ENCODE measurements at places on chromosomes 12 and 14. TPM values are rescaled to one million over a fixed set of nuclear protein-coding genes. Genes with fewer than 3 reads are reported as not detected.
A peak's percentile ranks its signal among the peaks of the same experiment; 100 is the strongest.

- H3K4me3 ChIP-seq, result no peak overlapping the region
- 0 out of 3 replicates have a peak, but pooled peaks cover 6% of the 10 kb centered on the region for H3K27me3 ChIP-seq
- H3K36me3 ChIP-seq, result no peaks in the 10 kb centered on the region
Measured at GRCh38 chr14:101665478-101666078, 95.9 kb upstream of the PPP2R5C start.

- no peaks in the 10 kb centered on the region for H3K27me3 ChIP-seq
- H3K27ac ChIP-seq, result no peak overlapping the region
- no peaks in the 10 kb centered on the region for H3K36me3 ChIP-seq
- H3K4me3 ChIP-seq, result no peak overlapping the region
Measured at GRCh38 chr14:48584031-48584430, 908.6 kb upstream of the MDGA2 start.

- DNase-seq, result no peak
- no peaks in the 10 kb centered on the region for H3K27me3 ChIP-seq
- H3K4me3 ChIP-seq, result no peak overlapping the region
- H3K27ac ChIP-seq, result no peak overlapping the region
- H3K4me1 ChIP-seq, result peaks cover 6% of the 10 kb centered on the region
- H3K36me3 ChIP-seq, result no peaks in the 10 kb centered on the region
Measured at GRCh38 chr12:47311010-47311409, 231.3 kb upstream of the AMIGO2 start.

DNA sequence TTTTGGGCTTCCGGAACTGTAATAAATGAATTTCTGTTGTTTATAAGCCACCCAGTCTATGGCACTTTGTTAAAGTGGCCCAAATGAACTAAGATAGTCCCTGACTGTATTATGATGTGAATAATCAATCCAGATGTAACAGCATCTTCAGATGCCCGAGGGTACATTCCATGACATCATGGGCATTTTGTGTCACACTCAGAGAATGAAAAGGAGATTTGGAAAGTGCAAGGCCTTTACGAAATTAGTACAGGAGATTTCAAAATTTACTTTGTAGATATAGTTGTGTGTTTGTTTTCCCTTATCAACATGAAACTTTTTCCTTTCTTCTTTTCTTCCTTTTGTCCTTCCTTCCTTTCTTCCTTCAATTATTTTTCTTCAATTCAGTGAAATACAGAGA is 54.2 kb upstream of the AMIGO2 start:
- no peak overlapping the region for H3K27ac ChIP-seq
- no peaks in the 10 kb centered on the region for H3K4me1 ChIP-seq
- no peaks in the 10 kb centered on the region for H3K36me3 ChIP-seq
- H3K27me3 ChIP-seq, result no peaks in the 10 kb centered on the region
- no peak overlapping the region for H3K4me3 ChIP-seq

DNA sequence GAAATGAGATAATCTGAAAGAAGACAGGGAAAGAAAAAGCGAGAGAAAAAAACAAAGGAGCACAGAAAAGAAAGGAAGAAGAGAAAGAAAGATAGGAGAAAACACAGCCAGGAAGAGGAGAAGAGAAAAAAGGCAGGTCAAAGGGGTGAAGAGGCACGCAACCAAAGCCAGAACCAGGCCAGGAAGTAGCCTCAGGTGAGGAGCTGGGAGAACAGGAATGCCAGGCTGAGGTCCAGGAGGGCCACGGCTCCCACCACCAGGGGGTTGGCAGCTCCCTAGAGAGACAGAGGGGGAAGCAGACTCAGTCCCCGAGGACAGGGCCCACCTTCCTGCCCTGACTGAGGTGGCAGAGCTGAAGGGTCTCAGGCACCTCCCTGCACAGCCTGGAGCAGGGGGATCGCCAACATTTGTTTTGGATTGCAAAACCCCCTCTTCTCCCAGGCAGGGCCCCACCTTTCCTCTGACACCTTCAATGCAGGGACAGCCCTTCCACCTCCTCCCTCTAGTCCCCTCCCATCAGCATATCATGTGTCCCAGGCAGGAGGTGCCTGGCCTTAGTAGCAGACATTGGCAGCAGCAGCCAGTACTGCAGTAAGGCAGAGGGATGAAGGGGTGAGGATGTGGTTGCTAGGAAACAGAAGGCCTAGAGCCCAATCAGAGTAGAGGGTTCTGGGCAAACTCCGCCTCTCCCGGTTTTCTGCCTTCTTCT is 2.0 kb upstream of the AP1G2 start:
- H3K27me3 ChIP-seq, result peaks cover 8% of the 10 kb centered on the region
- DNase-seq, result peak; percentile 84
- peaks cover 62% of the 10 kb centered on the region for H3K4me1 ChIP-seq
- no peak overlapping the region for H3K4me3 ChIP-seq
- peaks cover 18% of the 10 kb centered on the region for H3K36me3 ChIP-seq

- no peaks in the 10 kb centered on the region for H3K36me3 ChIP-seq
- H3K27ac ChIP-seq, result no peak overlapping the region
- H3K27me3 ChIP-seq, result 0 out of 3 replicates have a peak, but pooled peaks cover 3% of the 10 kb centered on the region
- H3K4me1 ChIP-seq, result no peaks in the 10 kb centered on the region
Measured at GRCh38 chr14:105891221-105891602, 364.8 kb downstream of the TMEM121 start.

GRCh38 chr14:73239393-73240241 is 2.3 kb downstream of the PAPLN start:
- H3K4me3 ChIP-seq, result no peak overlapping the region
- H3K27ac ChIP-seq, result no peak overlapping the region
- peaks cover 24% of the 10 kb centered on the region for H3K4me1 ChIP-seq

DNA sequence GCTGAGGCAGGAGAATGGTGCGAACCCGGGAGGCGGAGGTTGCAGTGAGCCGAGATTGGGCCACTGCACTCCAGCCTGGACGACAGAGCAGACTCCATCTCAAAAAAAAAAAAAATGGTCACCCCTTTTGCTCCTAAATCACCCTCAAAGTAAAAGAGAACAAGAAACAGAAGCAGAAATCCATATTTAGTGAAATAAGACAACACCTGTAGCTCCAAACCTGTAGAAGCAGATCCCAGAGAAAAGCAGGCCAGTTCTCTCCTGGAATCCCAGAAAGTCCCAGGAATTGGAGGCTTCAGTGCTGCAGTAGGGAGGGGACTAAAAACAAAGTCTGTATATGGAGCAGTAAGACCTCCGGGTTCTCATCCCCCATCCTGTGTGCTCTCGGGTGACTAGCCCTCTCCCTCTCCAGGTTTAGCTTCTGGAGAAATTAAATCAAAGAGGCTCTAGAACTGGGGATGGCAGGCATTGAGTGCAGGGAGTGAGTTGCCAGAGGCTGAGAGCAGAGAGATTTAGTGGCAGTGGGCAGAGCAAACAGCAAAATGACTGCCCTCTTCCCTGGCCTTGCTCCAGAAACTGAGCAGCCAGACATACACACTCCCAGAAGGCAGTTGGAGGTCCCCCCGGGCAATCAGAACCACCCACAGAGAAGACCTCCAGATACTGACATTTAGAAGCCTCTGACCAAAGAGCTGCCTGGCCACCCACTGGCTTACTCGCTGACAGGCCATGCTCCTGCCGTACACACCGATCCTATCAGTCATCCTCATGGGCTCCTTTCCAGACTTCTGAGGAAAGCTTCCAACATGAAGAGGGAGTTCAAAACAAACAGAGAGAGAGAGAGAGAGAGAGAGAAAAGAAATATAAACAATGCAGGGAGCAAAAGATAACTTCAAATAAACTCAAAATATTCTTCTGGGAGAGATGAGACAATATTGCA is 6.3 kb upstream of the MLXIP start:
- H3K27ac ChIP-seq, result no peak overlapping the region
- peaks cover 29% of the 10 kb centered on the region for H3K4me1 ChIP-seq
- no peaks in the 10 kb centered on the region for H3K27me3 ChIP-seq
- DNase-seq, result no peak

Gene SERPINA10
- 20.1 TPM for total RNA-seq

GRCh38 chr14:89619596-89619995 is 202.6 kb upstream of the FOXN3 start:
- H3K27me3 ChIP-seq, result no peaks in the 10 kb centered on the region
- H3K27ac ChIP-seq, result no peak overlapping the region
- H3K4me1 ChIP-seq, result peaks cover 69% of the 10 kb centered on the region
- no peak for DNase-seq

DNA sequence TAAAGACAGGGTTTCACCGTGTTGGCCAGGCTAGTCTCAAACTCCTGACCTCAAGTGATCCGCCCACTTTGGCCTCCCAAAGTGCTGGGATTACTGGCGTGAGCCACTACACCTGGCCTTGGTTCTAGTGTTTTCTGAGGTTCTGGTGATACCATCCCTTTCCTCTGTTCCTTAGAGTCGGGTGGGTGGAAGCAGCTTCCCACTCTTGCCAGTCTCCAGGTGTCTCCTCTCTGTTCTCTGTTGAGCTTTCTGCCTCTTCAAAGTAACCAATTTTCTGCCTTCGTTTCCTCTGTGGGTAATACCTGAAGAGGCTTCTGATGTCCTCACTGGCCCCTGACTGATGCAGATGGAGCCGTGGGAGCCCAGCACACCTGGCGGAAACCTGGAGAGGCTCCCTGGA is 53.4 kb upstream of the LHX5 start:
- no peak for DNase-seq
- H3K36me3 ChIP-seq, result no peaks in the 10 kb centered on the region
- H3K27me3 ChIP-seq, result peaks cover 29% of the 10 kb centered on the region
- H3K4me3 ChIP-seq, result no peak overlapping the region

Gene KLRK1
- not detected for total RNA-seq

DNA sequence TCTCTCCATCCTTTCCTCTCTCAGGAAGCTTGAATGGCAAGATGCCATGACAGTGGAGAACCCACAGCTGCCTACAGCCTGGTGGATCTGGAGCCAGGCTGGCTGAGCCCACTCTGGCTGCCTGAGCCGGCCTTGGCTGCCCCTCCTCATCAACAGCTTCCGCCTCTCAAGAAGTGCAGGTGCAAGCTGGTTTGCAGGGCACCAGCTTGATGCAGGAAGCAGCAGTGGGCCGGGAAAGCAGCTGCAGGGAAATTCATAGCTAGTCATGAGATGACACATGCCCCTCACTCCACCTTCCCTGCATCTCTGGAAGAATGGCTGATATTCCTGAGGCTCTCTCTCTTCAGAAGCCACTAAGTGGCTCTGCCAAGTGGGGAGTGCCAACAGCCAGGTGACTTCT is 289.1 kb downstream of the RPS29 start:
- H3K4me1 ChIP-seq, result no peaks in the 10 kb centered on the region
- no peak overlapping the region for H3K4me3 ChIP-seq
- no peak for DNase-seq
- no peak overlapping the region for H3K27ac ChIP-seq
- no peaks in the 10 kb centered on the region for H3K27me3 ChIP-seq

Gene SLC10A1
- total RNA-seq, result not detected

DNA sequence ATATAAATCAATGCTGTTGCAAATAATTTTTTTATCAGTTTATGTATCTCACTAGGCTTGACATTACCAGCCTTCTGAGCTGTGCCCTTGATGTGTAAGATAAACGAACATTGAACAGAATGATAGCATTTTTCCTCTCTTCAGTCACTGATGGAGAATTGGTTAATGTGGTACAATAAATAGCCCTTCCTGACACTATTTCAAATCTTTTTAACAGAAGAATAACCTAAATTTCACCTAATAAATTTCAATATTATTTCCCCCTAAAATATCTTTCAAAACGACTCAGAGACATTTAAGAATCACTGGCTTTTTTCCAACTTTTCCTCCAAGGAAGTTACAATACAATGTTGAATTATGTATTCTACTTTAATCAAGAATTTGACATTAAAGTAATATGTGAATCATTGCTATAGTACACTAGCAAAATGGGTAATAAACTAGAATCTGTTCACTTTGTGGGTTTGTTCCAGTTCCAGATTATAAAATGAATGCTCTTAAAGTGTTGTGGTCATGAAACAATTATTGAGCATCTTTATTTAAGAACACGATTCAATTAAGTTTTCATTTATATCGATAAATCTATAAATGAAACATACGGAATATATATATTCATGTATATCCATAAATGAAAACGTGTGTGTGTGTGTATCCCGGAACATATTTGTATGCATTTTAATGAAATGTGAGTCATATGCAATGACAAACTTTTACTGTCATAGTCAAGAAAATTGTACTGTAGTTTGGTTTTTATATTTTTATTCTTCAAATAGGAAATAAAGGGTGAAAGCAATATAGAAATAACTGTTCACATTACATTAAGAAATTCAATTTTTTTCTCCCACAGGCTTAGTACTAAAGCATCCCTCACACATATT is 2.5 kb upstream of the ATP2B1 start:
- H3K36me3 ChIP-seq, result no peaks in the 10 kb centered on the region
- H3K27ac ChIP-seq, result no peak overlapping the region
- no peak overlapping the region for H3K4me3 ChIP-seq
- H3K27me3 ChIP-seq, result no peaks in the 10 kb centered on the region
- H3K4me1 ChIP-seq, result peaks cover 14% of the 10 kb centered on the region

DNA sequence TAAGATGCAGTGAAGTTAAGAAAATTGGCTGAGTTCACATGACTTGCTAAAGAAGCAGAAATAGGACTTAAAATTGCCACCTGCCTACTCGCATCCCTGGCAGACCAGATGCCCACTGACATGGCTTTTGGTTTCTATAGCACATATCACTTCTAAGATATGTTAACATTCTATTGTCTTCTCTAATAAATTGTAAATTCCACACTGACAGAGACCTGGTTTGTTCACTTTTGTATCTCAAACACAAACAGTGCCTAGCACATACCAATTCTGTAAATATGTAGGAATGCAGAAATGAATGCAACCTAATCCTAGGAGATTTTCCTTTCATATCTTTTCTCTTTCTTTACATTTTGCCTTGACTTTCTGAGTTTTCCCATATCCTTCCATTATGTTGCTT is 1047.6 kb downstream of the AACS start:
- no peaks in the 10 kb centered on the region for H3K36me3 ChIP-seq
- H3K27ac ChIP-seq, result no peak overlapping the region
- H3K27me3 ChIP-seq, result no peaks in the 10 kb centered on the region
- no peak overlapping the region for H3K4me3 ChIP-seq
- no peak for DNase-seq

Gene MIP
- not detected for total RNA-seq

Measured in HepG2 (cell line).